Activated CD8-positive, alpha-beta T cell treated with anti-CD3 and anti-CD28 coated beads, Interleukin-2, amount 10 ng/mL, durations not matched to agents 7 days and 5 days (primary cell): ENCODE measurements at places on chromosomes 4 and X.

DNA sequence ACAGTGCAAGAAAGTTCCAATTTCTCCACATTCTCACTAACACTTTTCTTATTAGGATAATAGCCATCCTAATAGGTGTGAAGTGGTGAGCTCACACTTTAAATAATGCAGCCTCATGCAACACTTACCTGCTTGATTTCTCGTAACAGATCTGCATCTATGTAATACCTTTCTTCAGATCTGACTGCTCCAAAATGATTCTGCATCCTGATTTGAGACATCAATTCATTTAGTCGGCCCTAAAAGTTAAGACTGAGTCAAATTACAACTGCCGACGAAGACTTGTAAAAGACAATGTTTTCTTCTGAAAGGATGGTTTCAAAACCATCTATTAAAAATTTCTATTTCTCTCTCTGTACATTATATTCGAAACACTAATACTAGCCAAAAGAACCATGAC is 30.7 kb downstream of the NUP54 start:
- DNase-seq: no peak

GRCh38 chr4:73603271-73603710 is 16.9 kb downstream of the RASSF6 start:
- no peak for DNase-seq

DNA sequence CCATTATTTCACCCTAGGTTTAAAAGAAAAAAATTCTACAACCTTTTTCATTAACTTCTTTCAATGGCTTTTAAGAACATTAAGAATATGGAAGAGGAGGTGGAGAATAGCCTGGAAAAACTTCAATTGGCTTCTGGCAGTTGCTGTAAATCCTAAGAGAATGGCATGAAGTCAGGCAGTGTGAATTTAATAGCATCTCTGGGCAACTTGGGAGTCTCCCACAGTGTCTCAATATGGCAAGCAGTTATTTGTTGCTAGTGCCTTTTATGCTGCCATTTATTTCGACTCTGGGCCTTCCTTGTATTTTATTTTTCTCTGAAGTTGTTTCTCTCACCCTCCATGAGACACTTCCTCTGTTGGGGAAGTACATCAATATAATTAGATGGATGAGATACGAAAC is 322.1 kb downstream of the CBLL2 start:
- DNase-seq: no peak

DNA sequence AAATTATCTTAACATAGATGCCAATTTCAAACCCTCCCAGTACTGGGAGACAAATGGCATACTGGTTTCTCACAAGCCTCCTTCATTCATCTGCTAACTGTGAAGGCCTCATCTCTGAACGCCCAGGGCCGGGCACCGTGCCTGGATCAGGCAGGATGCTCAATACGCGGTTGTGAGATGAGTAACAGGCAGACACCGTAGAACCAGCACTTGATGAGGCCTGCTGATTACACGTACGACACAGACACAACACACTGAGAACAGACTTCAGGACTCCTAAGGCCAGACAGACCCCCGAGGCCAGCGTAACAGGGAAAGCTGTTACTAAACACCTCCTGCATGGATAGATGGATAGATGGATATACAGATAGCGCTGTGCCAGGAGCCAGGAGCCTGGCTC is 154.6 kb downstream of the AFAP1 start:
- DNase-seq: no peak

DNA sequence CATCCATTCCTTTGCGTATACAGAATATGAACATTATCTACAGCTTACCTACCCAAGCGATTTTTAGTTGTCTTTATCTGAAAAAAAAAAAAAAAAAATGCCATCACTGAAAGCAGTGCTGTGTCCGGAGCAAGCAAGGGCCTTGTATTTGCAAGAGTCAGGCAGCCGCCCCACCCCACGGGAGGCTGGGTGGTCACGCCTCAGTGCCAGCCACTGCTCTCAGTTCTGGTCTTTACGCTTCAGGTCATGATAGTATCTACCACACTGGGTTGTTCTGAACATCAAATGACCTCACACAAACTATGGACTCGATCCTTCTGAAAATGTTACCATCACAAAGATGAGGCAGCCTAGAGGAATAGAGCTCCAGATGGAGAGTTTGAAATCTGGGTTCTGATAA is 62.7 kb upstream of the HELT start:
- DNase-seq: no peak

DNA sequence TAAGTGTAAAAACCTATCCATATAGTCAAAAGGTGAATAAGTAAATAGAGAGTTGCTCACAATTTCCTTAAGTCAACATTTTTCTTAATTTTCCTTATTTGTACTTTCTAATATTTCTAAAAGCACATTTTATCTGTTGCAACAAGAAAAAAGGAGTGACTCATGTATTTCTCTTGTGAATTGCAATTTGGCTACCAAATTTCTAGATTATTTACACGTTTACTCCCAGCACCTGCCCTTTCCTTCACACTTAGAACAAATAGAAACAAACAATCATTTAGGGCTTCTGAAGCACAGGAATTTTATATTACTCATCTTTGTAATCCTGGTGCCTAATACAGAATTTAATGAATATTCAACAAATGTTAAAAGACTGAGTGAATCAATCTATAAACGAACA is 22.2 kb downstream of the BTC start:
- no peak for DNase-seq

- DNase-seq: no peak
These were observed 75.7 kb upstream of the PAK3 start for GRCh38 chrX:111020283-111020682.

DNA sequence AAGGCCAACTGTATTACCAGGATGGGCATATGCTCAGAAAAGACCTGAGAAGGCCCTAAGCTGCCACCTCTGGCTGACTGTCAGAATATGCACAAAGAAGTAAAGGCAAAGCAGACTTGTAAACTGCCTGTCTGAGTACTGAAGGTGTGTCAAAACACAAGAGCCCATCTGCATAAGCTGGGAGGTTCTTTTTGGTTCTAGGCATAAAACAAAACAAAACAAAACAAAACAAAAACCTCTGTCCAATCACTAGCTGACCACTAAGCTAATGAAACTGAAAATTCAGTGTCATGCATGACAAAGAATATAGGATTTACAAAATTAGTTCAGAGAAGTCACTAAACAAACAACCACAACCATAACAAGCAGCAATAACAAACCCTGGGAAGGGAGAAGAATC is 20.6 kb downstream of the SH3D19 start:
- DNase-seq: no peak

- DNase-seq: no peak
These were observed 8.2 kb downstream of the FANCB start for GRCh38 chrX:14864631-14865030.

- no peak for DNase-seq
These were observed 17.7 kb downstream of the NELFA start for GRCh38 chr4:1991087-1991486.

DNA sequence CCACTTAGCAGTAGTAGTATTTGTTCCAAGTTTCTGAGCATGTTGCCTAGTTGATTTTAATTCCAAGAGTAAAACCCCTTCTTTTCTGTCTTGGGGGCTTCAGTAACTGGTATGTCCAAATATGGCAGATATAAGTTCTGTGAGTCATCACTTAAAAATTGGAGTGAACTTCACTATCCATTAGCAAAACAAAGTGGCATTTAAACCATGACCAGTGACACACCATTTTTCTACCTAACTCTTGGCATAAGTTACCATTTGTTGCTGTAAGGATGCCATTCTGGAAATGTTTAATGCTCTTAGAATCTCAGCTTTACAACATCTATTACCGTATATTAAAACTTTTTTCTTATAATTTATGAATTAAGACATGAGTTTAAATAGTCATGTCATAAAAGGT is 102.0 kb downstream of the CBR4 start:
- DNase-seq: no peak
